ENCODE measurements at places on chromosomes 6 and 20.

GRCh38 chr6:1485678-1486077 is 96.3 kb downstream of the FOXF2 start:
- no peak for DNase-seq

GRCh38 chr6:25428758-25429317 is 149.7 kb downstream of the CARMIL1 start:
- DNase-seq, result no peak

DNA sequence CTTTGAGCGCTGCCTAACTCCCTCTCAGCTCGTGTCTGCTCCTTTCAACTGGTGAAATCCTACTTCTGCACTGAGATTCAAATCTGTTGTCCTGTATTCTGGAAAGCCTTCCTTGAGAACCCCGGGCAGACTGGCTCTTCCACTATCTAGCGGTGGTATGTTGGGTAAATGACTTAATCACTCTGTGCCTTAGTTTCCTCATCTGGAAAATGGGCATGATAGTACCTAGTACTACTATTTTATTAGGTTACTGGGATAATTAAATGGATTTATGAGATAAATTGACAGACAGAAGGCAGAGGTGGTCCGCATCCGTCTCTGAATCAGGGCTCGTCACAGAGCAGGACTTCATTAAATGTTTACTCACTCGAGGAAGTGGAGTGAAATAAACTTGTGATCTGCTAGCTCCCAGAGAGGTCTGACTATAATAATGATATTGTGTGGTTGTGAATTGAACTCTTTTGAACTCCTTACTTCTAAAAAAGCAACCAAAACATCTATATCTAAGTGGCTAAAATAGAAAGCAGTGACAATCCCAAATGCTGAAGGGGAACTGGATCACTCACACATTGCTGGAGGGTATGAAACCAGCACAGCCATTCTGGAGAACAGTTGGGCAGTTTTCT is 26.6 kb downstream of the PPP1R16B start:
- no peak for DNase-seq

DNA sequence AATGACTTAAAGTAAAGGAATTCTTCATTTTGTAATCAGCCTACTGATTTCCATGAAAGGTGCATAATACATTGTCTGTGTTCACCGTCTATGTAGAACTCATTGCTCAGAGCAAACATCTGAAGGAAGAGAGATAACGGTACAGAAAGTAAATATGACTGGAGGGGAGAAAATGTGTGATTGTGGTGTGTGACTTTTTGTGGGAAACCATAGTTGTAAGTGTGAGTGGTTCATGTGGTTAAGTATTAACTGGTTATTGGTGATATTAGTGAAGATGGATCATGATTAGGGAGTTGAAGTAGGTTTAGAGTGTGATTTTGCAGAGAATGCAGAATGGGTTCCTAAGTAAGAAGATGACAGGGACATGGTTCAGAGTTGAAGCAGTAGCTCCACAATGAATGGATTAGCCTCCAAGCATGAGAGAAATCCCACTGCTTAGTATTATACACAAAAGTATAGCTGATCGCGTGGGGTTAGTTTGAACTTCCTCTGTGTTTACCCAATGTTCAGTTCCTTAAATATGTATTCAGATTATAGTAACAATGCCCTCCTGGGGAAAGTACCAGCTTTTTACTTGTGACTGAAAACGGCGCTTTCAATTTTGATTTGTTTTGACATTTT is 368.9 kb downstream of the UTRN start:
- DNase-seq, result no peak

GRCh38 chr6:38738261-38738660 is 23.1 kb downstream of the DNAH8 start:
- DNase-seq, result no peak

GRCh38 chr6:150541576-150541975 is 58.1 kb upstream of the PLEKHG1 start:
- DNase-seq, result no peak

DNA sequence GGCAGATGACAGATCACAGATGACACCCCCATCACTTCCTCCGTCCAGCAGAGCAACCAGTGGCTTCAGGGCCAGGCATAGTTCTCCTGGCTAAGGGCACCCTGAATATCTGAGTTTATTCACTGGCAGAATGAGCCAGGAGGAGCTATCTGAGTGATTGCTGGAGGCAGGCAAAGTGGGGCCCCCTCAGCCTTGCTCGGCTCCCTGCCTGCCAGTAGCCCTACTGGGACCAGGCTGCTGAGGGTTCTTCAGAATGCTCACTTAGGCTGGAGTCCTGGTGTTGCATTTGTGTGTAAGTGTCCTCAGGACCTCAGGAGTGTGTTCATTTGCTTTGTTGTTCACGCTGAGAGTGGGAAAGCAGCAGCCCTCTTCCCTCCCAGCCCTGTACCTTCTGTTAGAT is 31.2 kb downstream of the CHMP4B start:
- no peak for DNase-seq

DNA sequence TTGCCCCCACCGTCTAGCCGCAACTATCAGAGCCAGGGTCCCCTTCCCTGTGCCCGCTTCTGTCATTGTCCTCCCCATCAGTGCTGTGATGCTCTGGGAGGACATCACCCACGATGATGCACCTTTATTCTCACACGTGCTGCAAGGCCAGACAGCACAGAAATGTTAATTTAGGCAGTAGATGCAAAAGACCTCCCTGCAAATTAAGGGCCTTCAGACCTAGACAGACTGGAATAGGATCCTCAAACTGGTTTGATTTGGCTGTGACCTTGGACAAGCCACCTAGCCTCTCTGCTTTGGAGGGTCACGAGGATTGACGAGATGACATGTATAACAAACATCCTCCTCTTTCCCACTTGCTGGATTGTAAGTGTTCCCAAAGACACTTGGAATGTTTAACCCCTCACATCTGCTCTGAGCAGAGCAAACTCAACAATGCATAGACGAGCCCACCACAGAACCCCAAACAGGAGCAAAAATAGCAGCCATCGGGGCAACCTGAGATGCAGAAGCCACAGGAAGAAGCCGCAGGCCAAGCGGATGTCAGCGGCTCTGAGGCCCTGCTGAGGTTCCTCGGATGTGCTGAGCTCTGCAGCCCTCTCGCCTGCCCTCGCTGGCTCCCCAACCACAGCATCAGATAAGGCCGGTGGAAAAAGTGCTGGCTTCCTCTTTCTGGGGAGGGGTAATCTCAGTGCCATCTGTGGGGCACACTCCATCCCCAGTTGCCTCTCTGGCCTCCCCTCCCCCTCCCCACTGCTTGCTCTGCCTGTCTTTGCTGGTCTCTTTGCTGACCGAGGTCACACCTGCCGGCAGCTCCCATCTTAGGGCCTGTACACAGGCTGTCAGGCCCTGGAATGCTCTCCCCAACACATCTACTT is 35.3 kb downstream of the TOX2 start:
- DNase-seq, result peak; percentile 93

DNA sequence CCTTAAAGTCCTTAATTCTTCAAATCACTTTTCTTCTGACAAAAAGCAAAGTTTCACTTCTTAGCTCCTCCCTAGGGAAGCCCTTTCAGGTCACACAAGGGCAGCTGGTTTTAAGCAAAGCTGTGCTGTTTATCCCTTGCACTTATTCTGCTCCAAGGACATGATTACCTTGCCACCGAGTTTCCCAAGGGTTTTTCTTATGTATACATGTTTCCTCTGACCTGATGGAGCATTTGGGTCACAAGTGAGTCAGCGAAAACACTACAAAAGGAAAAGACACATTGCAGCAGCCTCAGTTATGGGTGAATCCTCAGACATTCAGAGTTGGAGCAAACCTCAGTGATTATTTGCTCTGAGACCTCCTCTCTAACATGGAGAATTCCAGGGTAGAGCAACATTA is 26.6 kb upstream of the ILRUN start:
- DNase-seq, result no peak

DNA sequence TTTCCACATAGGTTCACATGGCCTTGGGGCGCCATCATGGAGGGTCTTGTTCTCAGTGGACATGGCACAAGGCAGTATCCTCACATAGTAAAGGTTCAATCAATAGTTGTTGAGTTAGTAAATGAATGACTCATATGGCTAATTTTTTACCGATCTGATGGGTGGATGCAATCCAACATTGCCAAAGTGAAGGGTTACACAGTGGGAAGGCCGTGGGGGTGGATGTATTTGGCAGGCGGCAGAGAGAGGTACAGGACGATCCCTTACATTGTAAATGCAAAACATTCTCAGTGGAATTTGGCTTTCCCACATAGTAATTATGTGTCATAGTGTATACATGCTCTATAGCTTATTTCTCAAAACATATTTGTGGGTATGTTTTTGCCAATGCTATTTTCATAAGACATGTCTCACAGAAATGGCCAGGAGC is 21.0 kb upstream of the PDE7B start:
- DNase-seq, result no peak

GRCh38 chr6:42045538-42046460 is 4.5 kb upstream of the TAF8 start:
- DNase-seq, result peak; percentile 84

- no peak for DNase-seq
Observed at GRCh38 chr6:113202852-113203714, 654.1 kb upstream of the MARCKS start.
